ENCODE measurements at places on chromosomes 2 and 18.

DNA sequence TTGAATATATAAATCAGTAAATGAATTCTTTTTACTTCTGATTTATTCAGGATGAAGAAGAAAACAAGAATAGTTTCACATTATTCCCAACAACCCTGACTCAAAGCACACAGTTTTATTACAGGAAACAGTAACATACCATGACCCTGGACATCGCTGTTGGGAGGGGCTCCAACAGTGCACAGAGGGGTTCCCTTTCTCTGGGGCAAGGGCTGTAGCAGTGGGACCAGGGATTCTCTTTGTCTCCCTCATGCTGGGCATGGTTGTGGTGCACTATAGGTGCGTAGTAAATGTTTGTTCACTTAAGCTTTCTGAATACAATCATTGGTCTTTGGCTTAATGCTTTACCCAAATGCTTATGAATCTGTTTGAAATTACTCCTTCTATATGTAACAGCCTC, 189.4 kb downstream of the BCL2 start:
- no peak for DNase-seq

GRCh38 chr18:77087393-77088141, 45.0 kb downstream of the MBP start:
- DNase-seq, result peak; percentile 22

DNA sequence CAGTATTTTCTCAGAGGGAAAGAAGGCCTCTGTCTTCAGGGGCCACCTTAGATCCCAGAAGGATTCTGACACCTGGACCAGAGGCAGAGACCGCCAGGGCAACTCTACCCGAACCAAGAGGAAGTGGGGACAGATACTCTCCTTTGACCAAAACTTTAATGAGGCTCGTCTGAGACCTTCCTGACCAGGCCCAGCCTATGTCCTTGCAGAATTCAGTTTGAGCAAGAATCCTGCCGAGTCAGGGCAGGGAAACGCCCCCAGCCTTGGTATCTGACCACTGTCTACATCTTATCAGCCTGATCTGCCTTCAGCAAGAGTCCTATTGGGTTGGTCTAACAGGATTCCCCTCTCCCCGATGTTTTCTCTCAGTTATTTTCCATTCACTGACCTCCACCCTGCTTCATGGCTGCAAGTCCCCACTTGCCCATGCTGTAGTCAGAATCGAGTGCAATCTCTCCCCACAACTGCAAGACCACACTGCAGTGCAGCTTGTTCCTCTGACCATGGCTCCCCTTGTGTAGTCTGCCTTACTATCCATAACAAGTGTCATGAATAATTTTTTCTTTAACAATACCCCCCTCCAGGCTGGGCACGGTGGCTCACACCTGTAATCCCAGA, 95.0 kb downstream of the MSH2 start:
- no peak for DNase-seq

- DNase-seq, result no peak
These were observed 237.0 kb downstream of the ZNF407 start for GRCh38 chr18:74834424-74835309.

DNA sequence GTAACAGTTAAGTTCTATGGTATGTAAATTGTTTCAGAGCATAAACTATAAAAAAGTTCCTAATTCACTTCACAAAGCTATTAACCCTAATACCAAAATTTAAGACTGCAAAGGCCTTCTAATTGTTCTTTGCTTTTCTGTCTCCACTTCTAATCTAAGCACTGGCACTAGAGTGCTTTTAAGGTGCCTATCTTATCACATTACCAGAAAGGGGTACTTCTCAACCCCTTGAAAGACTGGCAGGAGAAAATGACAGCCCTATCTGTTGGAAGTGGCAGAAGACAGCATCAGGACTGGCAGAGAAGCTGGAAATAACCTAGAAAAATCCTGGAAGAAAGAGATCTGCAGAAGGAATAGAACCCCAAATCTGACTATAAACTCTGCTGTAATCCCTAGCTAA, 10.3 kb downstream of the CNRIP1 start:
- DNase-seq, result no peak

- DNase-seq, result peak; percentile 11
These were observed 259.1 kb upstream of the RBMS1 start for GRCh38 chr2:160752475-160753330.

Measured in fibroblast of gingiva (primary cell).